Germinal center (tissue), 1 donor: ENCODE measurements at places on chromosomes 4 and X.

DNA sequence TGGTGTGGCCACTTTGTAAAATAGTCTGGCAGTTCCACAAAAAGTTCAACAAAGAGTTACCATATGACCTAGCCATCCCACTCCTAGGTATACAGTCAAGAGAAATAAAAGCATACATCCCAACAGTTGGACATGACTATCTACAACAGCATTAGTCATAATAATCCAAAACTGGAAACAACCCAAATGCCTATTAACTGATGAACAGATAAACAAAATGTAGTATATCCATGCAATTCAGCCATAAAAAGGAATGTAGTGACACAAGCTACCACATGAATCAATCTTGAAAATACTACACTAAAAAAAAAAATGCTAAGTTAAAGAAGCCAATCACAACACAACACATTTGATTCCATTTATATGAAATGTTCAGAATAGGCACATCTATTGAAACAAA is 16.1 kb downstream of the MED14 start:
- DNase-seq: no peak

- DNase-seq: no peak
Measured at GRCh38 chr4:99642725-99643489, 14.7 kb downstream of the C4orf54 start.

DNA sequence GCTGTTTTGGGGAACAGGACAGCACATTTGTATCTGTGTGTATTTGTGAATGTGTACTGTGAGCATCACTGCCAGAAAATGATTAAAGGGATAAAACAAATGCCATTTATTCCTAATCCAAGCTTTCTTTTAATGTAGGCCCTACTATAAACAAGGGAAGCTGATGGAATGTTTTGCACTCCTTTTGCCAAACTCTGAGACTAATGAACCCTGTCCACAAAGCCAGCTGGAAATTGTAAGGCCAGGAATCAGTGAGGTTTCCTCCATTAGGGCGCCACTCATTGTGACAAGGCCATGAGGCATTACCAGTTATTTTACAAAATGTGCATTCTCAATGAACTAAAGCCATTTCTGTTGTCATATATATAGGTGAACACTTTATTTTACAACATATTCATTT is 163.0 kb upstream of the NAP1L5 start:
- DNase-seq: no peak

- no peak for DNase-seq
Measured at GRCh38 chr4:158782551-158783360, 13.9 kb downstream of the FNIP2 start.

DNA sequence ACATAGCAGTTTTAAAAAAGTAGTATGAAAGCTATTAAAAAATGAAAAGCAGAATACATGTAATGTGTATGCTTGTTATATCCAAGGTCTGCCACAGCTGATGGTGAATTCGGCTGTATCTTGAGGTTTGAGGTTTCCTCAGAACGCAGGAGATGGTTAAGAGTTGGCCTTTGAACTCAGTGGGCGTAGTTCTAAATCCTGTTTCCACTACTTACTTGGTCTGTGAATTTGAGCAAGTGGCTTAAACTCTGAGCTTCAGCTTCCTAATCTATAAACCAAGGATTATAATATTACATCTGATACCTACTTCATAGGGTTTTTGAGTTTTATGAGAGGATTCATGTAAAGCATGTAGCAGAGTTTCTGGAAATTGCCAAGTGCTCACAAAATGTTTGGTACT is 125.2 kb downstream of the STIM2 start:
- DNase-seq: no peak

- DNase-seq: no peak
Measured at GRCh38 chr4:8540586-8540985, 39.6 kb upstream of the GPR78 start.

GRCh38 chrX:39777623-39778025 is 320.1 kb downstream of the BCOR start:
- DNase-seq: no peak

DNA sequence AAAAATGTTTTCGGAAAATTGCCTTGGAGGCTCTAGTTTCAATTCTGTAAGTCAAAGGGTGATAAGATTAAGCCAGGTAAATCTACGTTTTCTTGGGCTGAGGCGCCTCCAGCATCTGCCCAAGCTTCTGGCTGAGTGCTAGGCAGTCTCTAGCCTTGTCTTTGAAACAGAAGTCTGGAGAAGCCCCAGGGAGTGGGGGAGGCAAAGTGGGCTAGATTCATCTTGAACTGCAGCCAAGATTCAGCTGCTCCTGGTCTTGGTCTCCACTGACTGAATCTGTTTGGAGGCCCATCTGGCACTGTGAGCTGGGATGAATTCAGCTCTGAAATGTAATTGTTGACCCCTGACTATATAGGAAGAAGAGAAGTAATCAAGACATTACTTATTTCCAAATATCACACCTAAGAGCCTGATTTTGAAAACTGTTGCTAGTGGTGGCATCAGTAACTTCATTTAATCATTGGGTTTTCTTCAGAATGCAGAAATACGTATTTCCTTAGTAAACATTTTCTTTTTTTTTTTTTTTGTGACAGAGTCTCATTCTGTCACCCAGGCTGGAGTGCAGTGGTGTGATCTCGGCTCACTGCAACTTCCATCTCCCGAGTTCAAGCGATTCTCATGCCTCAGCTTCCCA is 187.3 kb upstream of the LEF1 start:
- DNase-seq: no peak

GRCh38 chr4:54558889-54559677 is 98.7 kb upstream of the KIT start:
- DNase-seq: no peak

DNA sequence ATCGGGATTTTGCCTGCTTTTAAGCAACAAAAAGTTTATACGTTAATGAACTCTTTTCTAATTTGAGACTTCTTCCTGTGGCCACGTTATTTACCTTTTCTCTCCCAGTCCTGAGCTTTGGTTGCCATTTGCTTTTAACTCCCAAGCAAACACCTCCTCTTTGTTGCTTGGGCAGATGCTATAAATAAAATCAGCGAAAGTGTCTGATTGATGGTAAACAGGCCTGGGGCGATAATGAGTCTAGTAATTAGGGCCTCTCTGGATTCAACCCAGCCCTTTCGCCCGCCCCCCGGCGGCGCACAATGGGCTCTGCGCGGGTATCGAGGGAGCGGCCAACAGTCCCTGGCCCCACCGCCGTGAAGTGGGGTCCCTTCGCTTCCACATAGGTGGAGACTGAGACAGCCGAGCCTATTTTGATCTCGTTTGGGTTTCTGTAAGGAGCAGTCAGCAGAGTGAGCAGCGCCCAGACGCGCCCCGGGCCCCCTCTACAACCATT is 790 bp downstream of the CLGN start:
- DNase-seq: peak; percentile 48

DNA sequence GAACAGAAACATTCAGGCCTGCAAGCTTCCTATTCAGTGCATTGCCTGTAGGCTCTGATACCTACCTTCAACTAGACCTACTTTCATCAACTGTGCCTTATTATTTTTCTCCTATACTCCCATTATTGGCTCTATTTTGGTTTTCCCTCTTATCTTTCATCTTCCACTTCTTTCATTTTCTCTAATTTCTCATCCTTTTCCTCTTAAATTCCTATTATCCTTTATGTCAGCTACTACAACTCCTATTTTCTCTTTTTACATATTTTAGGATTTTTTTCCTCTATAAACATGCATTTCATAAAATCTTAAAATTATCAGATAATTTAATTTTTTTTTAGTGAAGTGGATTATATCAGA is 61.6 kb upstream of the PRDM8 start:
- DNase-seq: no peak

GRCh38 chr4:45663003-45663402 is 460.9 kb downstream of the GABRG1 start:
- DNase-seq: no peak

- DNase-seq: no peak
Measured at GRCh38 chr4:101475246-101475645, 127.9 kb upstream of the PPP3CA start.

- no peak for DNase-seq
Measured at GRCh38 chrX:137424679-137425078, 141.2 kb upstream of the ZIC3 start.

DNA sequence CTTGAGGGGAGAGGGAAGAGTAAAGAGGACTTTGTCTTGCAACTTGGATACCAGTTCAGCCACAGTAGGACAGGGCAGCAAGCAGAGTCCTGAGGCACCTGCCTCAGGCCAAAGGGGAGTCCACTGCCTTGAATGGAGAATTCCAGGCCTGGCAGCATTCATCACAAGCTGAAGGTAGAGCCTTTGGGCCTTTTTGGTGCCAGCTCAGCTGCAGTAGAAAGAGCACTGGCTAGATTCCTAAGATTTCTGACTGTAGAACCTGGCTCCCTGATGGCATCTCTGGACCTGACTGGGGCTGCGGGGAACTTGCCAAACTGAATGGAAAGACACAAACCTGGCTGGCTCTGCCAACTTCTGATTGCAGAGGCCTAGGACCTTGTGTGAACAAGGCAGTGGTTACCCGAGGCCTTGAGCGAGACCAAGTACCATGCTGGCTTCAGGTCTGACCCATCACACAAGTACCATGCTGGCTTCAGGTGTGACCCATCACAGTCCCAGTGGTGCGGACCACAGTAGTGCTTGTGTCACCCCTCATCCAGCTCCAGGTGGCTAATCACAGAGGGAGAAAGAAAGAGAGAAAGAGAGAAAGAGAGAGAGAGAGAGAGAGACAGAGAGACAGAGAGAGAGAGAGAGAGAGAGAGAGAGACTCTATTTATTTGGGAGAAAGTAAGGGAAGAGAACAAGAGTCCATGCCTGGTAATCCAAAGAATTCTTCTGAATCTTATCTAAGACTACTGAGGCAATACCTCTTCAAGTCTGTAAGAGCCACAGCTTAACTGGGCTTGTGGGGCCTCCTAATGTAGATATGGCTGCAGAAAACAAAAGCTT is 137.6 kb upstream of the SPIN4 start:
- DNase-seq: no peak

GRCh38 chr4:186823989-186824388 is 100.3 kb upstream of the FAT1 start:
- no peak for DNase-seq

DNA sequence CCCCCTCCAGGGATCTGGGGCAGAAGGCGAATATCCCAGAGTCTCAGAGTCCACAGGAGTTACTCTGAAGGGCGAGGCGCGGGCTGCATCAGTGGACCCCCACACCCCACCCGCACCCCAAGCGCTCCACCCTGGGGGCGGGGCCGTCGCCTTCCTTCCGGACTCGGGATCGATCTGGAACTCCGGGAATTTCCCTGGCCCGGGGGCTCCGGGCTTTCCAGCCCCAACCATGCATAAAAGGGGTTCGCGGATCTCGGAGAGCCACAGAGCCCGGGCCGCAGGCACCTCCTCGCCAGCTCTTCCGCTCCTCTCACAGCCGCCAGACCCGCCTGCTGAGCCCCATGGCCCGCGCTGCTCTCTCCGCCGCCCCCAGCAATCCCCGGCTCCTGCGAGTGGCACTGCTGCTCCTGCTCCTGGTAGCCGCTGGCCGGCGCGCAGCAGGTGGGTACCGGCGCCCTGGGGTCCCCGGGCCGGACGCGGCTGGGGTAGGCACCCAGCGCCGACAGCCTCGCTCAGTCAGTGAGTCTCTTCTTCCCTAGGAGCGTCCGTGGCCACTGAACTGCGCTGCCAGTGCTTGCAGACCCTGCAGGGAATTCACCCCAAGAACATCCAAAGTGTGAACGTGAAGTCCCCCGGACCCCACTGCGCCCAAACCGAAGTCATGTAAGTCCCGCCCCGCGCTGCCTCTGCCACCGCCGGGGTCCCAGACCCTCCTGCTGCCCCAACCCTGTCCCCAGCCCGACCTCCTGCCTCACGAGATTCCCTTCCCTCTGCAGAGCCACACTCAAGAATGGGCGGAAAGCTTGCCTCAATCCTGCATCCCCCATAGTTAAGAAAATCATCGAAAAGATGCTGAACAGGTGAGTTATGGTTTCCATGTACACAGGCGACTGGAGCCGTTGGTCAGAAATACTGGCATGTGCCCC is at the start of gene CXCL1:
CXCL1 (plus strand) TSS at position 264 of the 926 bp plus-strand sequence; CDS start at position 342, 78 bp downstream.
- no peak for DNase-seq

GRCh38 chr4:112840061-112840460 is 203.1 kb downstream of the LARP7 start:
- no peak for DNase-seq

DNA sequence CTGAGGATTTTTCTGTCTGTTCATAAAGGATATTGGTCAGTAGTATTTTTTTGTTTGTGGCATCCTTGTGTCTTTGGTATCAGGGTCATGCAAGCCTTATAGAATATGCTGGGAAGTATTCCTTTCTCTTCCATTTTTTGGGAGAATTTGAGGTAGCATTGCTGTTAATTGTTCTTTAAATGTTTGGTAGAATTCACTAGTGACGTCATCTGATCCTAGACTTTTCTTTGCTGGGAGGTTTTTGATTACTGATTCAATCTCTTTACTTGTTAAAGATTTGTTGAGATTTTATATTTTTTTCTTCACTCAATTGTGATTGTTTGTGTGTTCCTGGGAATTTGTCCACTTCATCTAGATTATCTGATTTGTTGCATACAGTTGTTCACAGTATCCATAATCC is 234.4 kb upstream of the ATP6AP2 start:
- DNase-seq: no peak

DNA sequence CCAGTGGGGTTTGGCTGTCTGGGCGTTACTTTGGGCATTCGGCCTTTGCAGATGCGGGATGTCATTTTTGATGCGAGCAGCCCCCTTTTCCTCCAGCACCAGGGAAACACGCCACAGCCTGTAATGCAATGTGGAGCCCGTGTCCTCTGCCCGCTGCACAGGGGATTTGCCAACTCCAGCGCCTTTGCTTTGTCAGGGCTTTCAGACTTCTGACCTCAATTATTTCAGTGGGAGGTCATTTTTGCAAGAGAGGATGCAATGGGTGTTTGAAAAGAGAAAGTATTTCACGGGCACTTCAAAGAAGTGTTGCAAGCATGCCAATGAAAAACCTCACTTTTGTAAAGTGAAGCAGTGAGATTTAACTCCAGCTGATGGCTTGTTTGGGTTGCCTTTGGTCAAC is 11.5 kb downstream of the CLCN4 start:
- DNase-seq: no peak

DNA sequence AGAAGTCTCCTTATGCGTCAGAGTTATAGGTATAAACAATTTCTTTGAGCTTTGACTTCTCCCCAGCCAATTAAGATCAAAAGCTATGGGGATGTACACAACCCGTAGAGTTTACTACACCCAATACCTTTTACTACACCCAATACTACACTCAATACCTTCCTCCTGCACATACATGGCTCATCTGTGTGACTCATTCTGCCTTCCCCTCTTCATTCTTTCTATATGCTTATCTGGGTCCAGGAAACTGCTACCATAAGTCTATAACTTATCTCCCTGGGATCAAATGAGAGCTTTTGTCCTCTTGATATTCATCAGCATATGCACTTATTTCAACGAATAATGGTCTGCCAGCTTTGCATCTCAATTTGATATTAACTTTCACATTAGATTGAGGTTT is 28.2 kb downstream of the ANKRD50 start:
- no peak for DNase-seq

DNA sequence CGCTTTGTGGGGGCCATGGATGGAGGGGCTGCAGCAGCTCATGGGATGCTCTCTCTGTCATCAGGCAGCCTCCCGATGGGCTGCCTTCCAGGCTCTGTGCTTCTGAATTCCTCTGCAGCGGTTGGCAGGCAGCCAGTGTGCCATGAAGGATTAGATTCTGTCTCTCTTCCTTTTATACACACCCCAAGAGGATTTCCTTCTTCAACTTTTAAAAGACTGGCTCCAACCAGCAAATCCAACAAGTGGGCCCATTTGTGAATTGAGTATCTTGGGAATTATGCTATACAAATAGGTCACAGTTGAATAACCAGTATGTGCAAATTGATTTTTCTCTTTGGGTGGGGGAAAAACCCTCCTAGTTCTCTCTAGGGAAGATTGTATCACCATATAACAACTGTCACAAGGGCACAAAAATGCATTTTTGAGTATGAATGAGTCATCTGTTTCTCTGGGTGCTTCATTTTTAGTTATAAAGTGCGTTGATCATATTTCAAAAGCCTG is 96.8 kb upstream of the FAT1 start:
- no peak for DNase-seq
